ENCODE measurements at places on chromosomes 2 and 18. TPM values are rescaled to one million over a fixed set of nuclear protein-coding genes. Genes with fewer than 3 reads are reported as not detected.

TANC1 gene
- total RNA-seq, result 13.1 TPM

LHCGR gene
- total RNA-seq, result not detected

RAB6C gene
- not detected for total RNA-seq

CDH7 gene
- not detected for total RNA-seq

ROCK2 gene
- total RNA-seq, result 17.0 TPM

TEKT4 gene
- total RNA-seq, result not detected

SPHKAP gene
- total RNA-seq, result not detected

NEB gene
- 0.17 TPM for total RNA-seq

ELOA2 gene
- not detected for total RNA-seq

TTR gene
- total RNA-seq, result not detected

GCC2 gene
- 5.4 TPM for total RNA-seq

PLEKHH2 gene
- 1.2 TPM for total RNA-seq

ZBTB14 gene
- 7.7 TPM for total RNA-seq

CROCC2 gene
- not detected for total RNA-seq

MOGAT1 gene
- total RNA-seq, result not detected

CELF4 gene
- total RNA-seq, result not detected

LIMS2 gene
- total RNA-seq, result 0.30 TPM

All from bronchus fibroblast of lung (primary cell).